ENCODE measurements at places on chromosomes 12 and 14.

DNA sequence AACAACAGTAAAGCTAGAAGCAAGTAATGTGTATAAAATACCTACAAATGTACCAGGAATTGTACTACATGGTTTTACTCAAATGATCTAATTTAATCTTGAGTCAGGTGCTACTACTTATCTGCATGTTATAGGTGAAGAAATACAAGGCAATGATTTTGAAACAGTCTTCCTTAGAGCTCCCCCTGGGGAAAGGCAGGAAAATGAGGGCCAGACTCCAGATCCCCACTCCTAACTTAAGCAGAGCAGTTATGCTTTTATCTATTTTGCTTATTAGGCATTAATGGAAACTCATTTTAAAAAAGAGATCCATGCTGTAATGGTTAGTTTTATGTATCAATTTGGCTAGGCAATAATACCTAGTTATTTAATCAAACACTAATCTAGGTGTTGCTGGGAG is 109.3 kb upstream of the CPSF6 start:
- no peak for DNase-seq

- DNase-seq: no peak
Measured at GRCh38 chr14:101196051-101196712, 292.7 kb upstream of the RTL1 start.

GRCh38 chr12:5796171-5796958 is 148.7 kb downstream of the ANO2 start:
- no peak for DNase-seq

GRCh38 chr12:15732341-15733061 is 56.7 kb downstream of the EPS8 start:
- DNase-seq: no peak

DNA sequence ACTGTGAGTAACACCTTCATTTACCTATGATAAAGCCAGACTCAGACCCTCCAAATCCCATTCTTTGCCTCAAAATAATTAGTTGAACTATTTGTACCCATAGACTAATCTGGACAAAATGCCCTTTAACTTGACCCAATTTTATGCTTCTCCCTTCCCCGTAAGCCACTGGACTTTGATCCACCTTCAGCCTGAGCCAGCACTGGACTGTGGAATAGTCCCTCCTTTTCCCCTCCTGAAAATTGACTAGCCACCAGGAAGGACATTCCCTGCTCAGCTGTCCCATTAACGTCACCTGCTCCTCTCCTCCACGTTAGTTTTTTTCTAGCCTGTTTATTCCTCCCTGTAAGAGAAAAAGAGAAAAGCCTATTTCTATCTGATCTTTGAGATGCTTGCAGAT is 10.3 kb downstream of the MED21 start:
- no peak for DNase-seq

- no peak for DNase-seq
Measured at GRCh38 chr14:73231981-73232851, 5.1 kb upstream of the PAPLN start.

DNA sequence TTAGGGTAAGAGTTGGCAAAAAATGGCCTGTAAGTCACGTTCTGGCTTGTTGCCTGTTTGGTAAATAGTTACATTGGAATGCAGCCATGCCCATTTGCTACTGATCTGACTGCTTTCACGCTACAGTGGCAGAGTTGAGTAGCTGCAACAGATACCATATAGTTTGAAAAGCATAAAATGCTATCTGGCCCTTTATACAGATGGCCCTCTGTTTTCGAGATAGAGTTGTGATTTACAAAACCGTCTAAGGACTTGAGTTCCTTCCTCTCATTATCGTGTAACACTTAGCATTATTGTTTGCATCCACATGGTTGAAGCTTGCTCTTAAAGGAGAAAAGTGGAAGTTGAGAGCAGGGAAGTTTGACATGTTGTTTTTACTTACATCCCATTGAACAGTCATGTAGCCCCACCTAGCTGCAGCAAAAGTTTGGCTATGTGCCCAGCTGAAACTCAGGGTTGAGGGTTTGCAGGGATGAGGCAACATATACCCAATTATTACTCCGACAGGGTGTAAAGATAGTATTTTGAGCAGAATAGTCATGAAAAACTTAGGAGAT is 11.3 kb upstream of the SCFD1 start:
- no peak for DNase-seq

- no peak for DNase-seq
Measured at GRCh38 chr12:114274131-114274530, 131.8 kb downstream of the TBX5 start.

- no peak for DNase-seq
Measured at GRCh38 chr12:84874125-84874824, 38.3 kb downstream of the SLC6A15 start.

DNA sequence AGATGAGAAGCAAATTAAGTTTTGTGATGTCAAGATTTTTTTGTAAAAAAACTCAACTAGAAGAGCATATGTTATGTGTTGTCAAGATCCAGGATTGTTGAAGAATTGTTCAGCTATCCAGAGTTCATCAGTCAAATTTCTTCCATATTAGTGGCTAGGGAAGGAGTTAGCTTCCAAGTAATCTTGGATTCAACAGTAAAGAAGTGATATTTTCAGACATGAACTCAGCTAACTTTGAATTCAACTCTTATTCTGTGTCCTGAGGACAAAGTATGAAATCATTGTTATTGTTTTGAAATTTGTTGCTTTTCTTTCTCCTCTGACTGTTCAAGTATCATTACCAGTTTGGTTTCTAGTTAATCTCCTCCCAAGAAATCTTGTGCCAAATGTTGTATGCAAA is 589.3 kb upstream of the NOVA1 start:
- DNase-seq: no peak

- DNase-seq: no peak
Measured at GRCh38 chr12:43282106-43282505, 269.9 kb downstream of the ADAMTS20 start.

DNA sequence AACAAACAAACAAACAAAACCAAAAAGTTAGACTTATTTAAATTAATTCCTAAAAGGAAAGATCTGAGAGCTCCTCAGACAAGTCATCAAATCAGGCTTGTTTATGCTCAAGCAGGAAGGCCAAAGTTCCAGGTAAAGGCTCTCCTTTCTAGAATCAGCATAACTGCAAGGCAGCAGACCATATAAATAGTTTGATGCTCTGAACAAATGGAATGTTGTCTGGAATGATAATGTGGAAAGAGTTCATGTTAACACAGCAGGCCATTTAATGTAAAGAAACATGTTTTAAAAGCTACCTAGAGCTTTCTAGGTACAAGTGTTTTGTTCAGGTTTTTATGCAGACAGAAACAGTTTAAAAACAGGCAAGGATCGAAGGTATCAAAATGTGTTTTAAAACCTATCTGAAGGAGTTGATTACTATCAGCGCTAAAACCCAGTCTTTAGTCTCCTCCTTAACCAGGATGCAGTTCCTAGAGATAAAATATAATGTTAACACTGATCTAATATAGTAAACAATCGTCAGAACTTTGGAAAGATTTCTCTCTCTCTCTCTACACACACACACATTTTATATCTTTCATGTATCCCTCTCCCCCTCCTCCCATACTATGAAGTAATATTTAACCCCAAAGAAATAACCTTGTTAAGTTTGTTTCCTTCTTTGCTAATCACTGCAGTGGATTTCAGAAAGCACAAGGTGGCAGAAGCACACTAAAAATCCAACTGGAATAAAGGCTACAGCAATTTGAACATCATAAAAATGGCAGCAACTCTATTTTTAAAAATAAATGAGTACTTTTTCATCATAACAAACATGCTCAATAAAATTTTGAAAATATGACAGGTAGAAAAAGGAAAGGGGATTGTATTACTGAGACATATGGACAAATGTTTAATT is 135.5 kb downstream of the PAWR start:
- DNase-seq: no peak

DNA sequence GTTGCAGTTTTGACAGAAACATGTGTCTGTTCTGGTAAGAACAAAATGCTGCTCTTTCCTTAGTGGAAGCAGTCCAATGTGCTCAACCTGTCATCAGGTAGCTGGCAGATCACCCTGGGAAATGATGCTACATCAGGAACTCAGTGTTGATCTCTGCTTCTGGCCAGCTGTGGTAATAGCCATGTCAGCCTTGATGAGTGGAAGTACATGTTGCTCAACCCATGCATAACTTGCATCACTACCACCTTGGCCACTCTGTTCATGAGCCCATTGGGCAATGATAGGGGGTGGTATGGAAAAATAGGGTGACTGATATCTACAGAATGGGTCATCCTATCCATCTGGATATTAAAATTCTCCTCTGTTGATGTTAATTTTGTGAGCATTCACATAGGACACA is 411.0 kb downstream of the C12orf50 start:
- DNase-seq: no peak

- DNase-seq: no peak
Measured at GRCh38 chr12:97536353-97536752, 73.7 kb downstream of the RMST start.

GRCh38 chr14:23034498-23035302 is at the start of gene PSMB5:
PSMB5 (minus strand) TSS chr14:23034900; CDS start chr14:23034881, 19 bp downstream.
- no peak for DNase-seq
